Omental fat pad (tissue), 4 donors: ENCODE measurements at places on chromosomes 13 and 19.

DNA sequence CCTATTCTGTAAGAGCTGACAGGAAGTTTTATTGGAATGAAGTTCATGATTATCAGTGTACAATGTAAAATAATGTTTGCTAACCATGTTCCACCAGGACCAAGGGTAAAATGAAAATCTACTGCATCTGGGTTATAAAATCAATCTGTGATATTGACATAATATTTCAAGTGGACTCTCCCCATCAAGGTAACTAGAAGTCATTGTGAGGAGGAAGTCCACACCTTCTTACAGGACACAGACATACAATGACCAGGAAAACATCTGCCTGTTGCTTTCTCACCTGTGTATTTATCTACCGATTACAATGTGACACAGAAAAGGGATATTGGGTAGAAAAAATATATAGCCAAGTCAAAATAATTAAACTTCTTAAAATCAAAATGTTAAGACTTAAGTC lies 140.7 kb upstream of the RFC3 start:
- DNase-seq, result no peak

GRCh38 chr19:33256261-33256660 lies 30.6 kb upstream of the SLC7A10 start:
- no peak for DNase-seq

DNA sequence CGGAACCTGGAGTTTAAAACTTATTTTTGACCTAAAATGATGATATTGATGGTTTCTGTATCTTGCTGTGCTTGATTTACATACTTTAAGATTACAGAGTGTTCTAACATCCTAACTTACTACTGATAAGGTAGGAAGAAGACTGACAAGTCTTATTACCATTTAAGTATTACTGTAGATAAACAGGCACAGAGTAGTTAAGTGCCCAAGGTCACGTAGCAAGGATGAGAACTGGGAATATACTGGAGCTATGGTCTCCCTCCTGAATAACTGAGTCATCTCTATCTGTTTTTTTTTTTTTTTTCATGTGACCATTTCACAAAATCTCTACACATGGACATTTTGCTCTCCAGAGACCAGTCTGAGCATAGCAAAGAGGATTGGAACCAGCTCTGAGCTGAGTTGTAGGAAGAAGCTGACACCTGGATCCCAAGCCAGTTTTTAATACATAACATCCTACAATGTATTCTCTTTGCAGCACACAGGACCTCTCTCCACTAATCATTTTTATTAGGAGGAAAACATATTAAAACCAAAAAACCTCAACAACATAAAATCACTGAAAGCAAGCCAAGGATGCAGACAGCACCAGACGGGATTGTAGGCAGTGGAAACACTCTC lies 173.5 kb downstream of the DNAJC15 start:
- no peak for DNase-seq

DNA sequence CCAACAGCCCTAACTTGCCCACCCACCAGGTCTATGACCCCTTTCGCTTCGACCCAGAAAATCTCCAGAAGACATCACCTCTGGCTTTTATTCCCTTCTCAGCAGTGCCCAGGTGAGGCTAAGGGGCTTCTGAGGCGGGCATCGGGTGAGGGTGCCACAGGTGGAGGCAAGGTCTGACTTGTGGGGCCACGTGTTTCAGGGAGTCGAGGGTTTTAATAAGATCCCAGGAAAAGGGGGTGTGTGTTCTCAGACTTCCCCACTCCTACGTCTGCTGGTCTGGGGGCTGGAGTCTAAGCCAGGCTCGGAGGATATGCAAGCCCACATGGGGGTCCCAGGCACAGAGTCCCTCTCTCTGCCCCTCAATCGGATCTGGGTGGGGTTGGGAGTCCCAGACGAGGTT lies 30.9 kb upstream of the CYP4F8 start:
- DNase-seq, result no peak

DNA sequence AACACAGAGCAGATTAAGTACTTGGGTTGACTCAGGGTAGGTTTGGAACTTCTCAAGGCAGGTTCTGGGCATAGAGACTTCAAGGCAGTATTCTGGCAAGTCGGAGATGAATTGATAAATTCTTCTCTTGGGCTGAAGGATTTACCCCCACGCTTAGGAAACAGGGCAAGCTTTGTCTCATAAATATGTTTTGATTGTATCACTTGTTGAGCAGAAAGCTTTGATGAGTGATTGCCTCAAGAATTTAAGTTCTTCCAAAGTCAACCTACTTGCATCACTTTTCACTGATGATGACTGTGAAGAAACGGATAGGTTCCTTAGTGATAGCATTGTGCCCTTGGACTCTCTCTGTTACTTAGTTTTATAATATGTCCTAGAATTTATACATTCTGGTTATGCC lies 258.6 kb upstream of the DACH1 start:
- DNase-seq, result no peak

- no peak for DNase-seq
Measured at GRCh38 chr19:11479090-11479897, 1.6 kb downstream of the ELAVL3 start.

- peak; percentile 24 for DNase-seq
Measured at GRCh38 chr13:40102854-40103253, 447.4 kb downstream of the COG6 start.

DNA sequence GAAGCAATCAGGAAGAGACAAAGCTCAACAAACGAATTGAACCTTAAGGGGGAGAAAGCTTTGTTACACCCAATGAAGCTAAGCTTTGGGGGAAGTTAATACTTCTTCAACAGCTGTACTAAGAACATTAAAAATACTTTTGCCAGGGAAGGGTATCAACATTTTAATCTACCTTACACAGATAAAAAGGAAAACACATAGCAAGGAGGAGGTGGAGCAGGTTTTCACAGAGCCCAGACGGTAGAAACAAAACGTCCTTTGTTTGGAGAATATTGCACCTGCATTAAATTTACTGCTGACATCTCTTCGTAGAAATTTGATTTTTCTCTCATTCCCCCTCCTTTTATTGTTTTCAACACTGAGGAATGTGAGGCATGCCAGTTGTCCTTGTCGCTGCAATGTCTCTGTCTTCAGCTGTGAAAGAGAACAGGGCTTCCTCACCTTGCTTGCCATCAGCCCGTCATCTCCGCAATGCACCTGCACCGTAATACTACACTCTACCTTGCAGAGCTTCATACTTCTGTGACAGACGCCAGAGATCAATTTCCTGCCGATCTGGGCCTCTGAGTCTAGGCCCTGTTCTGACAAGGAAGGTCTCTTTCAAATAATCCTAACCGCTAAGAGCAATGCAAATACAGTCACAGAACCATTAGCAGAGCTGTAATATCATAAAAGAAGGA lies 270.8 kb downstream of the SPRY2 start:
- no peak for DNase-seq
